ENCODE measurements at places on chromosomes 4 and X. TPM values are rescaled to one million over a fixed set of nuclear protein-coding genes. Genes with fewer than 3 reads are reported as not detected.

Gene TMEM144
- total RNA-seq = 0.54 TPM

Gene NDP
- total RNA-seq = not detected

DNA sequence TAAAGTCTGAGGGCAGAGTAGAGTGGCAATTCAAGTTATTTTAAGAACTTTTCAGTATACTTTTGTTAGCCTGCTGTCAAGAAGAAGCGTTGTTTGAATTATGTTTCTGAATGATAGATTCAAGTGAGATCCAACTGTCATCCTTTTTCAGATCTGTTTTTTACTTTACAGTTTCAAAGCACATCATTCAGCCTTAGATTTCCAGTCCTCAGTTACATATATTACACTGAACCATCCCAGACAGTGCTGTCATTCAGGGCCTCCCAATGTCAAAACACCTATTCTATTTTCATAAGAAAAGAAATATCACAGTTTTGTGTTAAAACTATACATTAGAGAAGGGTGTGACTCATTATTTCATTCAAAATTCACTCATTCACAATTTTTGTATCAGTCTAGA, 856.9 kb downstream of the ADGRL3 start:
- no peak for DNase-seq

Gene ZNF827
- 21.8 TPM for total RNA-seq

DNA sequence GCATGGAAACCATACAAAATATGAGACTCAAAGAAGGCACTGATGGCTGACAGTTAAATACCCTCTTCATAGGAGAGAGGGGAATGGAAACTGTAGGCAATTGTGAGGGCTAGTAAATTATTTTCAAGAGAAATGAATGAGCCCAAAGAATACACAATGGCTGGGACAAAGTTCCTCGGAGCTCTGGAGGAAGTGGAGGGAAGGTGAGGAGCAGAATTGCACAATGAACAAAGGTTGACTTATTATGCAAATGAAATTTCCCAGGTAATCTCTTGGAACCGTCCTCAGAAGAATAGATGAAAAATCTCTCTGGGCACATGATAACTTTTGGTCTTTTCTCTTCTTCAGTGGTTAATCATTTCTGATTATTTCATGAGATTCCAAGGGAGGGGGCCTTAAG, 202.6 kb upstream of the VCX start:
- no peak for DNase-seq

DNA sequence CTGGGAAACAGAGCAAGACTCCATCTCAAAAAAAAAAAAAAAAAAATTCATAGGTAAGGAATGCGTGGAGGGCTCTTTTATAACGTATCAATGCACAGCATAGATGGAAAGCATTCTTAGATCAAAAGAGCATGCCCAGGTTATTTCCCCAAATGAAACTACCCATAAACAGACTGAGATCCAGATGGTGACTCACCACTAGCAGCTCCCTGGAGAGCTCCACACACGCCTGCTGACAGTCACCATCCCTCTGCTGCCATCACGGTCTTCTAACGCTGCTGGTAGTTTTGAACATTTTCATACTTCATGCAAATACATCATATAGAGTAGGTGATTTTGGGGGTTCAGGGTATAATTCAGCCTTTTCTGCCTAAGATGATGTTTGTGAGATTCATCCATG, 136.9 kb downstream of the ASMT start:
- no peak for DNase-seq

Gene APLN
- 1.9 TPM for total RNA-seq

DNA sequence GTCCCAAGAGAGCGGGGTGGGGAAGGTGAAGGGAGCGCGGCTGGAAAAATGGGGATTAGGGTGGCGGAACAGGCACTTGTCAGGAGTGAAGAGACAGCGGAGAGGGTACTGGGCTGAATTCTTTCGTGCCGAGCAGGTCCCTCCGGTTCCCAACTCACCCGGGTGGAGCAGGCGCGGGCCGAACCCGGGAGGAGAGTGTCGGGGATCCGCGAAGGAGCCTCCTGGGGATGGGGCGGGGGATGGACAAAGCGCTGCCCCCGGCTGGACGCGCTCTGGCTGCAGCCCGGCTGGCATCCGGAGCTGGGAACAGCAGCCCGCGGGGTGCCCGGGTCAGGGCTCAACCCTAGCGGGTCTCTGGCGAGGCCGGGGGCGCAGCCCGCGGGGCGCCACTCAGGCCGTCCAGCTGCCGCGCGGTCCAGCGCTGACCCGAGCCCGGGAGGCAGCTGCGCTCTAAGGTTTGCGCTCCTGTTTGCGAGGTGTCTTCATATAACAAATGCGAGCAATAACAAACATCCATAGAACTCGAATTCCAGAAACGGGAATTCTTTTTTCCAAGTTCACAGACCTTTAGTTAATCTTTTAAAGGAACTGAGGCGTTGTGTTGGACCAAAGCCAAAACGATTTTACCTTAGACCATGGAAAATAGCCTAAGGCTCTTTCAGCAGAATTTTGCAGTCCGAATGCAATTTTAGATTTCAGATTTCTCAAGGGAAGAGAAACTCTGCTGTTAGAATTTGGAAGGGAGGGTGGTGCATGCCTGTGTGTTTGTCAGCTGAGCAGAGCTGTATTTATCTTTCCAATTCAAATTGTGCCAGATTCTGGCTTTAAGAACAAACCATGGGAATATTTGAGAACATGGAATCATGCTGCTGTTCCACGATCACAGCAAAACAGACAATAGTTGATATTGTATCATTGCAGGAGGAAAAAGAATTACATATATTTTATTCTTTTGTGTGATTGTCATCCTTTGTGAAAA, 744 bp downstream of the NPY5R start:
- DNase-seq = no peak

DNA sequence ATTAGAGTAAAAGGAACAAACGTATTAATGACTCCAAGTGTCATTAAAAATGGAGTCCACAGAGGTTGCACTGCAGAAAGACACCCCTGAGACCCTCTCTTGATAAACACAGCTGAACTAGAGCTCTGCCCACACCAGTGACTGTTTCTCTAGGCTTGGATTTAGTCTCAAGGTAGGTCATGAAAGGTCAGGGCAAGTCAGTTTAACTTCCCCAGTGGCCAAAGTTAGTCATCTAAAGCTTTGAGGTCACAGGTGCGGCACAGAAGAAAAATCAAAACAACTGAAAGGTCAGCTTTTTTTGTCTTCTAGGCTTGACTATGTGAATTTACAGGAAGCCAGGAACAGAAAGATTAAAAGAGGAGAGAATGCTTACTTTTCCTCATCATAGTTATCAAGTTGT, 749.6 kb downstream of the RAB28 start:
- DNase-seq = no peak

DNA sequence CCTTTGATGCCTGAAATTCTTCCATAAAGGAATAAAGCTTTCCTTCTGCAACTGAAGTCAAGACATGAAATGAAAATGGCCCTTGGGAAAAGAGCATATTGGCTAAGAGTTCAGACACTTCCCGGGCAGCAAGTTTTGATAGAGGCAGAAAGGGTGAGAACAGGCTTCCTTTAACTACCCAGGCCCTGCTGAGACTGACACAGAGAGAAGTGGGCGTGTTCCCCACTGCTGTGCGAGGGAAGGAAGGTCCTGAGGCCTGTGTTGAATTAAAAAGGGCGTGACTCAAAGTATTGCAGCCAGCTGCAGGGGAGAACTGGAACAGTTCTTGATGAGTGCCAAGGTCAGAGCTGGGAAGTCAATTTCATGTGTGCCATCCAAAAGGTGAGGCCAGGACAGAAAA, 33.9 kb upstream of the ADGRG2 start:
- no peak for DNase-seq

GRCh38 chr4:186167605-186168004, 23.8 kb upstream of the CYP4V2 start:
- DNase-seq = no peak

Gene RASL11B
- total RNA-seq = 0.22 TPM

DNA sequence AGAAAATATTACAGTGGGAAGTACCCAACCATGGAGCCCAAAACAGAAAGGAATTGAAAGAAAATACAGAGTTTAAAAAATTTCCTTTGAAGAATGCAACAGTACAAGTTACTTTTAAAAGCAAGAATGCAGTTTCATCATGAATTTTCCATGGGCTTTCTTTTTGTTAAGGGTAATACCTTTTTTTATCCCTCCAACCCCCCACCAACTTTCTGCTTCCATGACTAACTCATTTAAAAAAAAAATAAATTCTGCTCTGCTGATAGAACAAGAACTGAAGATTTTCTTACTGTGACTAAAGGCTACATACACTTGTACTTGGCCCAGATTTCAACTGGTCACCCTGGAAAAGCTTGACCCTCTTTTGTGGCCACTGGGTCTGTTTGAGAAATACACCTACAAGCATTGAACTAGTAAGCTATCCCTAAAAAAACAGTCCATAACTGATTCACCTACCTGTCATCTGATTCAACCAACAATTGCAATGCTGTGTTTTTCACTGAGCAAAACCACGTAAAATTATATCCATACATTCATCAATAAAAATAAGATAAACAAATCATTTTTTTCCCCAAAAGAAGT, 214.2 kb downstream of the NSUN7 start:
- no peak for DNase-seq

Gene TXK
- 65.8 TPM for total RNA-seq

GRCh38 chr4:175762582-175762981, 49.5 kb downstream of the GPM6A start:
- DNase-seq = no peak

GRCh38 chr4:84325625-84326024, 173.5 kb downstream of the NKX6-1 start:
- no peak for DNase-seq

- DNase-seq = no peak
Observed at GRCh38 chrX:25175743-25176142, 160.0 kb upstream of the ARX start.

- no peak for DNase-seq
Observed at GRCh38 chr4:146095091-146095690, 80.3 kb upstream of the LSM6 start.

- no peak for DNase-seq
Observed at GRCh38 chr4:121669163-121669550, 27.6 kb downstream of the ANXA5 start.

DNA sequence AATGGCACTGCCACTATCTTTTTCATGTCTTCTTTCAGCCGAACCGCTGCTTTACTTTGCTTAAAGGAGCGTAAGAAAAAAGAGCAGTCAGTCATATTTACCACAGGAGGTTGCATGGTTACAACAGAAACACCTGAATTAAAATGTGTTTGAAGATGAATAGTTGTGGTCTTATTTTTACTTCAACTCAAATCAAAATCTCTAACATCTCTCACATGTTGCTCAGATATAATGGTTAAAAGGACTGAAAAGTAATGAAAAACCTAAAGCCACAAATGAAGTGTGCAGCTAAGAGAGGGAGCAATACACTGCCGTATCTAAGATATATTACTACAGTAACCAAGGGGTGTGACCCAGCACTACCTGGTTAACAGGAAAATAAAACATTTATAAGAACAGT, 27.4 kb downstream of the FAM13A start:
- no peak for DNase-seq

GRCh38 chr4:2813446-2814405, 20.8 kb downstream of the SH3BP2 start:
- no peak for DNase-seq

- DNase-seq = no peak
Observed at GRCh38 chr4:170004651-170005295, 21.4 kb downstream of the MFAP3L start.

DNA sequence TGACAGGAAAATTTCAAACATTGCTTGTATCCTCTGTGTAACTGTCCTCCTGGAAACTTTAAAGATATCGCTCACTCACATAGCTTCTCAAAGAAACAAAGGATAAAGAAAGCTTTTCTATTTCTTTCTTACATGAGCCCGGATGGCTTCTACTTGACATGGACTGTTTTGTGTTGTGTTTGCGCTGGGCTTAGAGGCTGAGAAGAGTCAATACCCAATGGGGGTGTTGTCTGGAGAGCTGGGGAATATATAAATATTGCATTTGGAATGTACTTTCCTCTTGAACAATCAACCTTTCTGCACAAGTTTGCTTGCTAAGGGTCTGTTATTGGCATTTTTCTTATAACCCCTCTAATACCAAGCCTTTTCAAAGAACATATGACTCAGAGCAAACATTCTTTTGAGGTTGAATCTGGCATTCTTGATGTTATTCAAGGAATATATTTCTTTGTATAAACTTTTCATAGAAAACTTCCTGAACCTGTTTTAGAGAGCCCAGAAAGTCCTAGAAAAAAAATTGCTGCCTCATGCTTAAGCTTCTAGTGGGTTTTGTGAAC, 331.9 kb downstream of the PACRGL start:
- DNase-seq = no peak

- no peak for DNase-seq
Observed at GRCh38 chrX:129496625-129497024, 26.7 kb downstream of the SMARCA1 start.

Gene PCDH7
- not detected for total RNA-seq

All from activated naive CD8-positive, alpha-beta T cell treated with anti-CD3 and anti-CD28 coated beads, Interleukin-2, amount 10 ng/mL, durations not matched to agents 7 days and 5 days (primary cell).